CD4-positive, alpha-beta T cell treated with Interferon gamma for 1 hour (primary cell): ENCODE measurements at places on chromosomes 3 and 15.

DNA sequence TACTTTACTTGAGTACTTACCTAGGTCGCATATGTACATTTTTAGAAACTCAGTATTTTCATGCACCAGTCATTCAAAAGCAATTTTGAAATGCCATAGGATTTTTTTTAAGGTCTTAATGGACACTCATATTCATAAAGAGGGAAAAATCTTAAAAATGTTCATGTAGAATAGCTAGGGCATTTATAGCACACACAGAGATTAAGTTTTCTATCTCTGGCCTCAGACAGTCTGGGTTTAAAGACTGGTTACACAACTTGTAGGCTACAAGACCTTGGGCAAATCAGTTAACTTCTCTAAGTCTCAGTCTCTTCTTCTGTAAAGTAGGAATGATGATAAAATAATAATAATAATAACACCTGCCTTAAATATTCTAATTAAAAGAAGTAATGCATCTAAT is 48.5 kb upstream of the UBP1 start:
- DNase-seq, result no peak

DNA sequence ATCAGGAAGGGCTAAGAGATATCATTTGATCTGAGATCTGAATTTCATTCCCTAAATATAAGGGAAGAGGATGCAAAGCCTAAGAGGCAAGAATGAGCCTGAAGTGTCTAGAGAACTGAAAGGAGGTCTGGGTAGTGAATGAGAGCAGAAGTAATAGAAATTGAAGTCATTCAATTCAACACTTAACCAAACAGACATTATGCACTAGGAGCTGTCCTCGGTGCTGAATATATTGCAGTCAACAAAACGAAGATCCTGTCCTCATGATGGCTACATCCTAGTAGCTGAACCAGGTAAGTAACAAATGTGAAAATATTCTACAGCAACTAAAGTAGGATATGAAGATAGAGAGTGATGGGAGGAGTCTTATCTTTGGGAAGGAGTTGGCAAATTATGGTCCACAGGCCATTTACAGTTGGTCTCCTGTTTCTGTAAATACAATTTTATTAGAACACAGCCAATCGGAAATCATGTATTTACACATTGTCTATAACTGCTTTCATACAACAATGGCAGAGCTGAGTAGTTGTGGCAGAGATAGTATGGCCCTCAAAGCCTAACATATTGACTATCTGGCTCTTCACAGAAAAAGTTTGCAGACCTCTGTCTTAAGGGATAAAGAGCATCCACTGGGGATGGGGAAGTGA is 192.9 kb upstream of the CADPS start:
- no peak for DNase-seq

DNA sequence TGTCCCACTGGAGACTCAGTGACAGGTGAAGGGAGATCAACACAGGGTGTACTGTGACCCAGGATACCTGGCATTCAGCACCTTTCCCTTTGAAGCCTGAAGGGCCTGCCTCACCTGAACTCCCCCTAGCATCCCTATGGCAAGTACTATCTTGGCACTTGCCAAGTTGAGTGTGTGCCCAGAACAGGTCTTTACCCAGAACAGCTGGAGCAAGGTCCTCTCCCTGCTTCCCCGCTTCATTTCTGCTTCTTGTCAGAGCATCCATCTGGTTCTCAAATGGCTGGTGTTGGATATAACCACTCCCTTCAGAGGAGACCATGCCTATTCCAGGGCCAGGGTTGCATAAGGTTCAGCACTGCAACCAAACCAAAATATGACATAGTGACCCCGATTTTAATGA is 73.0 kb downstream of the FAM43A start:
- no peak for DNase-seq

DNA sequence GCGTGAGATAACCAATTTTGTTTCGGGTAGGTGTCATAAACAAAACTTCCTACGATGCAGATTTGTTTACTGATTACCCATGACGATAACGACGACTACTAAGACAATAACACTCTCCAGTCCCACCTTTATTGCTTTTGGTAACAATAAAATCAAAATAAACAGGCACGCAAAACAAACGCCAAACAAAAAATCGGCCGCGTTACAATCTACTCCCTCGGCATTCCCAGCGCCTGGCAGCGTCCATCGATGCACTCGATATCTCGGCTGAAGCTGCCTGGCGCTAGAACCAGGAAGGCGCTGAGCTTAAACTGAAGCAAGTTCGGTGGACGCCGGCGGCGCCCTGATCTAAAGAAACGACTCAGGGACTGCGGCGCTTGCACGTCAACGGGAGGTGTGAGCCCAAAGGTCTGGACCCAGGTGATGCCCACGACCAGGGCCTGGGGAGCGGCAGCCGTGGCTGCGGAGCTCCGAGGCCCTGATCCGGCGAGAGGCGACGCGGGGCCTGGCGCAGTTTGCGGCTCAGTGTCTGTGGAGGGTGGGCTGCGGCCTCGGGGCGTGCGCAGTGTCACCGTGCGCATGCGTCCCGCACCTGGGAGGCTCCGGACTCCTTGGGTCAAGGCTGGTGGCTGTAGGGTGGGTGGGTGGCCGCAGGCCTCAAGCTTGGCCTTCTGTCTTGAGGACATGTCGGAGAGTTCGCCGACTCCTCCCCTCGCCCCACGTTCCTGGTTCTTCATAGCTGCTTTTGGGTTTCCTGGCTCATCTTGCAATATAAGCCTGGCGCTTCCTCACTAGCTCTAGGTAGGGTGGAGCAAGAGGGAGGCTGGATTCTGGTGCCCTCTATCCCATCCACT is at the start of gene RSRC1:
Gene RSRC1 (plus strand): TSS at position 286 of the 854 bp plus-strand sequence. CDS start 12,016 bp downstream, outside the sequence.
- DNase-seq, result peak; percentile 76

GRCh38 chr3:134095005-134095404 is 65.3 kb upstream of the SLCO2A1 start:
- no peak for DNase-seq

GRCh38 chr3:18394384-18394995 is 30.6 kb downstream of the SATB1 start:
- no peak for DNase-seq
